Stimulated activated CD4-positive, alpha-beta T cell treated with anti-CD3 and anti-CD28 coated beads, Interleukin-1b, Interleukin-23, amount 100 ng/mL, for 4 hours (primary cell): ENCODE measurements at places on chromosomes 12 and 14.
A peak's percentile ranks its signal among the peaks of the same experiment; 100 is the strongest.

- DNase-seq: no peak
Observed at GRCh38 chr12:66331814-66332213, 29.5 kb downstream of the HELB start.

DNA sequence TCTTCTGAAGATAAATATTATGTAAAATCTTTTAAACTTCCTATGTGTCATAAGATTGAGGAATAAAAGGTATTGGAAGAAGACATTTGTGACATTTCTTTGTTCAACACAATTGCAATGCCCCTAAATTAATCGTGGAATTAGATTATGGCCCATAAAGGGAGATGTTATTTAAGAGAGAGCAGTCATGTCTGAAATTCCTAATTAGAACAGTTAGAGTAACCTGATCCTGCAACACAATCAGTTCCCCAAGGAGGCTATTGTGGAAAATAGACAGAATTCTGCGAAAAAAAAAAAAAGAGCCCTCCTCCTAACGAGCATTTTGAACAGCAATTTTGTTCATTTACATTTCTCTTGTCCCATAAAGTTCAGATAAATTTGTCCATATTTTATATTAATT is 339.5 kb downstream of the PAWR start:
- DNase-seq: no peak

GRCh38 chr12:89655841-89656240 is 52.8 kb downstream of the ATP2B1 start:
- no peak for DNase-seq

- DNase-seq: no peak
Observed at GRCh38 chr14:99333841-99334635, 62.0 kb upstream of the BCL11B start.

GRCh38 chr12:65894088-65894487 is 69.8 kb downstream of the HMGA2 start:
- no peak for DNase-seq

DNA sequence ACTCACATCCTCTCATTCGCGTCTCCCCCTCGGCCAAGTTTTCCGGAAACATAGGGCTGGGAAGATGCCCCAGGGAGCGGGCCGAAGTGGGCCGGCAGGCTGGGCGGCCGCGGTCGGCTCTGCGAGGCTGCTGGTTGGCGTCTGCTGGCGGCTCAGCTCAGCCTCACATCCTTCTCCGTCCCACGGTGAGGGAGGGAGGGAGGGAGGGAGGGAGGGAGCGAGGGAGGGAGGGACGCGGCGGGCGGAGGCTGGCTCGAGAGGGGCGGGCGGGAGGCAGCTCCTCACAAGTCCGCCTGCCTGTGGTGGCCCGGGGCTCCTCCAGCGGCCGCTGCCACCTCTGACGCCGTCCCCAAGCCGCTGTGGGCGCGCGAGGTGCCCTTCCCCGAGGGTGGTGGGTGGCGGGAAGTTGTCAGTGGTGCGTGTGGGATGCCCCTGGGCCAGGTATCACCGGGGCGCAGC is 93.8 kb downstream of the RFLNA start:
- peak; percentile 30 for DNase-seq

DNA sequence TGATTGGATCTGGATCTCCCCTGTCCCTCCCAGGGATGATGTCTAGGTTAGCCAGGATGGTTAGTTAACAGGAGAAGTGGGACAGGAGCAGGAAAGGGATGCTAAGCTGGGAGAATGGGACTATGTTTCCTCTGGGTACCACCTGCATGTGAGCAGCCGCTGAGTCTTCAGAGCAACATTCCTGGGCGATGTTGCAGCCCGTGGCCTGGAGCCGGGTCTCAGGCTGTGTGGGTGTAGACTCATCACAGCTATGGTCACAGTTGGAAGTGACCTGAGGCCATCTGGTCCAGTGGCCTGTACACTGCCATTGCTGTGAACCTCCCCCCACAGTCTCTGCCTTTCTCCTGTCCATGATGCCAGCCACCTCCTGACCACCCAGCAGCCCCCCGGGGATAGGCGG is 422.6 kb downstream of the DPF3 start:
- no peak for DNase-seq

DNA sequence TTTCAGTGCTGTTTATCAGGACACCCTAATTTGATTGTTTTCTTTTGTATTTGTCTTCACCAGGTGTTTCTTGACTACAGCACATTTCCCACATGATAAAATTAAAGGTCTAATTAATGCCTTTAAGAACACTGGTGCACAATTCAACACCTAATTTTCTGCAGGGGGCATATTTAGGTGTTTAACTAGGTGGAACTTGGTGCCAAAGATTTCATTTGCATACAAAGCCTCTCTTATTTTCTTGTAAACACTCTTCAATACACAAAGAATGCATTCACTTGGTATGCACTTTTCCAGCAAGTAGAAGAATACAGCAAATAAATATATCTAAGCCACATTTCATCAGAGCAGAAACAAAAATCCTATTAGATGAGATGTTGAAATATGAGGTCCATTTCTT is 646.2 kb upstream of the FOXG1 start:
- no peak for DNase-seq
